ENCODE measurements at places on chromosomes 2 and 18.
A peak's percentile ranks its signal among the peaks of the same experiment; 100 is the strongest.

- no peak for DNase-seq
Observed at GRCh38 chr2:66604326-66604725, 169.4 kb downstream of the MEIS1 start.

GRCh38 chr2:164620873-164621763 lies at the start of gene GRB14:
Gene GRB14 (minus strand): TSS chr2:164621482. CDS start chr2:164621309, 173 bp downstream.
- DNase-seq = peak; percentile 76

DNA sequence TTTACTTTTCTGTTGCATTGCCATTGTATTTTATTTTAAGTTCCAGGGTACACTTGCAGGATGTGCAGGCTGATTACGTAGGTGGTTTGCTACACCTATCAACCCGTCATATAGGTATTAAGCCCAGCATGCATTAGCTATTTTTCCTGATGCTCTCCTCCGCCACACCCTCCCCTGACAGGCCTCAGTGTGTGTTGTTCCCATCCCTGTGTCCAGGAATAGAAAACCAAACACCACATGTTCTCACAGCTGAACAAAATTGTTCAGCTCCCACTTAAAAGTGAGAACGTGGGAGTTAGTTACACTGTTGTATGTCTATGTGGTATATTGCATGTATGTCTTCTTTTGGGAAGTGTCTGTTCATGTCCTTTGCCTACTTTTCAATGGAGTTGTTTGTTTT lies 1631.7 kb downstream of the DPP10 start:
- no peak for DNase-seq

GRCh38 chr2:31475692-31476091 lies 61.1 kb upstream of the XDH start:
- no peak for DNase-seq

- no peak for DNase-seq
Observed at GRCh38 chr18:610214-610928, 13.6 kb downstream of the CLUL1 start.

DNA sequence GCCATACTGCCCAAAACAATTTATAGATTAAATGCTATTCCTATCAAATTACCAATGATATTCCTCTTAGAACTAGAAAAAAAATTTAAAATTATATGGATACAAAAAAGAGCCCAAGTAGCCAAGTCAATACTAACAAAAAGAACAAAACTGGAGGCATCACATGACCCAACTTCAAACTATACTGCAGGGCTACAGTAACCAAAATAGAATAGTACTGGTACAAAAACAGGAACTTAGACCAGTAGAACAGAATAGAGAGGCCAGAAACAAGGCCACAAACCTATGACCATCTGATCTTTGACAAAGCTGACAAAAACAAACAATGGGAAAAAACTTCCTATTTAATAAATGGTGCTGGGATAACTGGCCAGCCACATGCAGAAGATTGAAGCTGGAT lies 86.1 kb upstream of the KYNU start:
- no peak for DNase-seq

- DNase-seq = peak; percentile 17
Observed at GRCh38 chr2:22904126-22904684, 480.8 kb upstream of the KLHL29 start.

- no peak for DNase-seq
Observed at GRCh38 chr2:235366390-235366789, 127.5 kb upstream of the AGAP1 start.

- DNase-seq = peak; percentile 40
Observed at GRCh38 chr2:40844353-40845277, 392.7 kb upstream of the SLC8A1 start.

DNA sequence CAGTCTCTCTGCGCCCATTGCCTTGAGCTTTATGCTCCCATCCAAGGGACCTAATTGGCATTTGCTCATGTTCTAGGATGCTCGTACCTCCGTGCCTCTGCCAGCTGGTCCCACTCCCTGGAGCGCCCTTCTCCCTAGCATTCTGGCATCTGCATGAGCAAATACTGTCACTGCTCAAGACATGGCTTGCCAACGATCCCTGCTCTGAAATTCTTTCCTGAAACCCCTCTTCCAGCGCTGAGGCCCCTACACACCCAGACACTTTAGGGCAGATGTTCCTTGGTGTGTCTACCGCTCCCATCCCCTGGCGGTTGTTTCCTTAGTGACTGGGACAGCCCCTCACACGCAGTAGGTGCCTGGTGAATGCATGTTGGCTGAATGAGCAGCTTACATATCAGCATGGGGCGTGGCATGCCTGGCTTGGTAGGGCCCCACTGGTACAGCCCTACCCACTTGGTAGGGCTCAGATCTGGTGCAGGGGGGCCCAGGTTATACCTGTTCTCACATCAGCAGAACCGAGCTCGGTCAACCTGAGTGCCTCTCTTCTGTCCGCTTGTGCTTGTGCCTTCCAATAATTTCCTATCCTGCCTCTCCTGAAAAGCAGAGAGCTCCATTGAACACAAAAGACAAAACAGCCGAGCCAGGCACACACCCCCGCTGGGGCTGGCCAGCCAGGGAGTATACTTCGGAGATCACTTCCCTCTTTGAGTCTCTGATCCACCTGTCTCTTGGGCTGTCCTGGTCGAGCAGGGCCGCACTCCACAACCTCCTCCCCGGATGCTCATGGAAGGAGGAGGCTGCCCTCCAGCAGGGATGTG lies 59.2 kb downstream of the INHBB start:
- DNase-seq = no peak

DNA sequence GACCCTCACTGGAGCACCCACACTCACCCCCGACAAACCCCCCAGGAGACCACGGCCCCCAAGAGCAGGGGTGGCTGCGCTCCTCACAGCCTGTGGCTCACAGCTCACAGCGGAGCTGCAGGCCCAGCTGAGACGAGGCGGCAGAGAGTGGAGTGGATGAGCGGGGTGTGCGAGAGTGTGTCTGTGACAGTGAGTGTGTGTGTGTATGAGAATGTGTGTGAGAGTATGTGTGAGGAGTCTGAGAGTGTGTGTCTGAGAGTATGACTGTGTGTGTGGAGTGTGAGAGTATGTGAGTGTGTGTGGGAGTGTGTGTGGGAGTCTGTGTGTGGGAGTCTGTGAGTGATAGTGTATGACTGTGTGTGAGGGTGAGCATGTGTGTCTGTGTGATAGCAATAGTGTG lies 55.3 kb upstream of the ID2 start:
- no peak for DNase-seq

GRCh38 chr18:58596265-58596681 lies 32.6 kb downstream of the ALPK2 start:
- DNase-seq = no peak

GRCh38 chr2:126049461-126049860 lies 606.5 kb upstream of the GYPC start:
- DNase-seq = no peak

- no peak for DNase-seq
Observed at GRCh38 chr2:112547333-112547732, 5.1 kb downstream of the POLR1B start.

GRCh38 chr2:20080428-20080827 lies 29.0 kb upstream of the LAPTM4A start:
- DNase-seq = no peak

DNA sequence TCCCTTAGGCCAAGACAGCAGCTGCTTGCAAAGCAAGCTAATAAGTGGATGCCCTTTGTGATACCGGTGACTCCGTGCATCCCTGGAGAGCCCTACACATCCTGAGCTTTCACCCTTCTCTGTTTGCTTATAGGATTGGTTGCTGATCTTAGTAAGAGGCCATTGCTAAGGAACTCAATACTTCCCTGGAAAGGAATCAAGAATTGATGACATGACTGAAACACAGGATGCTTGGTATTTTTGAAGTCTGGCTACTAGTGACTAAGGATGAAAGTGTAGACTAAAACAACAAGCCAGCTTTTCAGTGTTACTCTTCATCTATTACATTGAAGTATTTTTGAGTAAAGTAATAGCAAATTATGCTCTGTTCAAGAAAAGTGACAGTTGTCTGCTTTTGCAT lies 123.0 kb upstream of the SERPINE2 start:
- DNase-seq = no peak

GRCh38 chr2:204343685-204344084 lies 201.6 kb upstream of the PARD3B start:
- DNase-seq = no peak

- DNase-seq = no peak
Observed at GRCh38 chr2:112472547-112473263, 9.3 kb upstream of the TTL start.

- DNase-seq = no peak
Observed at GRCh38 chr2:27081984-27082772, 3.8 kb downstream of the EMILIN1 start.

DNA sequence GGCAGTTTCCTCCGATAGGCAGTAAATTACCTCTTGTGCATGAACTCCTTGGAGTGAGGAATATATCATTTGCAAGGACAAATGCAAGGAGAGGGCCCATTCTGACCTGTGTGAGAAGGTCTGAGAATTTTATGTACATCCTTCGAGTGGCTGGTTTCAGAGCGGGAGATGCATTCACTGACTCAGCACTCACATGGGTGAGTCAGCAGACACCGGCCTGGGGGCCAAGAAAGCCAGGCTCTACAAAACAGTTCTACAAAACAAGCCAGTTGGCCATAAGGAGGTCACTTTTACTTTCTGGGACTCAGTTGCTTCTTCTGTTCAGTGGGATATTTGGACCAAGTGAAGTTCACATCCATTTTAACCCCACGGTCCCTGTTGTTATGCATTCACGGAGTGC lies 35.3 kb downstream of the CYP26B1 start:
- no peak for DNase-seq

DNA sequence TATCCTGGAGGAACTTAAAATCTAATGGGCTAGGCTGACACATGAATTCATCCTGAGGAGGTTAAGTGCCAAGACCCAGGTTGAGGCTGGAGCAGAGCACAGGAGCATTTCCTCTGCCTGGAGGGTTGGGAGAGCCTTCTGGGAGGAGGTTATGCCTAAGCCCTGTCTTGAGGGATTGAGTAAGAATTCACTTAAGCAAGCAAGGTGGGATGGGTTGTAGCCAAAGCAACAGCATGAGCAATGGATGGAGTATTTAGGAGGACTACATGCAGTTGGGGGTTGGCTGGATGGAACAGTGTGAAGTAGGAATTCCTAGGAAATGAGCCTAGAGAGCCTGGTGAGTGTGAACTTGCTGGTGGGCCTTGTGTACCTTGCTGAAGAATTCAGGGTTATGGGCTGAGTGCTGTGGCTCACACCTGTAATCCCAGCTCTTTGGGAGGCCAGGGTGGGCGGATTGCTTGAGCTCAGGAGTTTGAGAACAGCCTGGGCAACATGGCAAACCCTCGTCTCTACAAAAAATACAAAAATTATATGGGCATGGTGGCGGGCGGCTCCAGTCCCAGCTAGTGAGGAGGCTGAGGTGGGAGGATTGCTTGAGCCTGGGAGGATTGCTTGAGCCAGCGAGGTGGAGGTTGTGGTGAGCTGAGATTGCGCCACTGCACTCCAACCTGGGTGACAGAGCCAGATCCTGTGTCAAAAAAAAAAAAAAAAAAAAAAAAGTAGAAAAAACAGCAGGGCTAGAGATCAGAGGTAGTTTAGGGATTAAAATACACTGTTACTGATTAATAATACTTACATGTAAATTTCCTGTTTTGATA lies 22.2 kb downstream of the TANC1 start:
- DNase-seq = peak; percentile 77

GRCh38 chr2:222504719-222505118 lies 80.4 kb downstream of the SGPP2 start:
- no peak for DNase-seq

- no peak for DNase-seq
Observed at GRCh38 chr2:169139993-169140767, 70.8 kb downstream of the DHRS9 start.

DNA sequence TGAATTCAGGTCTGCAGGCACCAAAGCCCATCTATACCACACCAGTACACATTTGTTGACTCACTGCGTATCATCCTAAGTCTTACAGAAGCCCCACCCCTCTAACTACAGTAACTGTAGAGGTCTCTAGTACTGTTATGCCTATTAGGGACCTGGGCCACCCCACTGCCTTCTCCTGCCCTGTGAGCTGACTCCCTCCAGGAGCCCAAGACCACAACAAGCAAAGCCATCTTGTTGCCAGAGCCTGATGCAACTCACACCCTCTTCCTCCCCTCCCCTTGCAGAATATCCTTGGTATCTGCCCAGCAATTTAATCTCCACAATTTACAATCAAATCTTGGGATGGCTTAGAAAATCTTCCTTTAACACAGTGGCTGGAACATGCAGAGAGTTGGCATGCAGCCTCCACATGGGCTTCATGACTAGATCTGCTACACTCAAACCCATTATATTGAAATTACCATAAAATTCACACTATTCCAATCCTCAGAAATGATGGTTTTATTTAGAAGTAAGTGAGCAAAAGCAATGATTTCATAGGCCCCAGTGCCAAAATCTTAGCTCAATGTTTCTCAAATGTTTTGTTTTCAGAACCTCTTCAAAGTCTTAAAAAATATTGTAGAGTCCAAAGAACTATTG lies 17.7 kb upstream of the CYP1B1 start:
- DNase-seq = no peak

GRCh38 chr18:52046842-52047241 lies 293.2 kb upstream of the DCC start:
- no peak for DNase-seq

DNA sequence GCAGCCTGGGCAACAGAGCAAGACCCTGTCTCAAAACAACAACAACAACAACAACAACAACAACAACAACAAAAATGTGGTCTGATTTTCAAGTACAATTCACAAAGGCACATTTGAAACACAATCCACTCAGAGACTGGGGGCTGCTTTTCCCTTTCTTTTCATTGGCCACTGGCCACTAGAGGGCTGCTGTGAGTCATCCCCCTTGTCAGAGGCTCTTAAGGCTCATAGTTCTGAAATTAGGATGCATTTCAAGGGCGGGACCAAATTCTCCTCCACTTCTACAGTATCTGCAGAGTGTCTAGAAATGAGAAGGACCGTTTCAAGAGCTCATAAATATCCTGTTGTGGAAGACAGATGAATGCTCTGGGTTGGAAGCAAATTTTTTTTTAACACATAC lies 285.4 kb downstream of the NRXN1 start:
- DNase-seq = peak; percentile 10

- DNase-seq = no peak
Observed at GRCh38 chr2:20803226-20803682, 19.6 kb downstream of the LDAH start.

DNA sequence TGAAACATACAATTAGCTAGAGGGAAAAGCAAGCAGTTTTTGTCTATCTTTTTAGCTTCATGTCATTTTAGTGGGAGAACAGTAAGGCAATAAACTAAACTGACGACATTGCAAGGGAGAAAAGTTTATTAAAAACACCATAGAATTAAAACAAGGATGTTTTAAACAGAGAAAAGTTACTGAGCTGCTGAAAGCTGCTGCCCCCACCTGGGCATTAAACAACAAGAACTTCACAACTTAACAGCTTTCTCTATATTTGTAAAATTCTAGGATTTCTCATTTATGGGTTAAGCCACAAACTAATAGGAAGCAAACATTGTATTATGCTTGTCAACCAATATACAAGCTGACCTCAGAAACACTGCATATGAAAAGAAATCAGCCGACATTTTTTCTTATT lies 289.2 kb downstream of the ERBB4 start:
- DNase-seq = peak; percentile 6

- DNase-seq = no peak
Observed at GRCh38 chr2:74700643-74701372, 46.8 kb downstream of the SEMA4F start.

- no peak for DNase-seq
Observed at GRCh38 chr2:74188018-74188601, 9.4 kb upstream of the MOB1A start.

GRCh38 chr2:199485732-199486335 lies 28.1 kb upstream of the SATB2 start:
- peak; percentile 51 for DNase-seq

All from A549 (cell line).